Activated T-helper 1 cell treated with Interleukin-2 at 50 U/mL for 16 hours (primary cell): ENCODE measurements at places on chromosomes 6 and 20.

GRCh38 chr6:36050305-36050704 is 22.7 kb downstream of the MAPK14 start:
- DNase-seq: no peak

DNA sequence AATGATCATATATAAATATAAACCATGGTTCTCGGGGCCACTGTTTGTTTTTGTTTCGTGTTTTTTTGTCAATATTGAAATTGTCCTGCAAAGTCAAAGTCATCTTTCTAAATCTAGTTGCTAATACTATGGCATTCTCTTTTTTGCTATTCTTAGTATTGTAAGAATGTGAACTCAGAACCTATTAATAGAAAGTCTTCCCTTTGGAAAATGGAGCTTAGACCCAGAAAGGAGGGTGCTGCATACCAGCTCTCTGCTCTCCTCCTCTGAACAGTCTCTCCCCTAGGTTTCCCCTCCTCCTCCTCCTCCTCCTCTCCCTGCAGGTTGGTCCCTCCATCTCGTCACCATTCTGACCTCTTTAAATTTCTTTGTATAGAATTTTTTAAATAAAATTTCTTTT is 150.4 kb upstream of the CCN2 start:
- DNase-seq: no peak

- no peak for DNase-seq
Observed at GRCh38 chr6:163501439-163501838, 86.9 kb downstream of the QKI start.

DNA sequence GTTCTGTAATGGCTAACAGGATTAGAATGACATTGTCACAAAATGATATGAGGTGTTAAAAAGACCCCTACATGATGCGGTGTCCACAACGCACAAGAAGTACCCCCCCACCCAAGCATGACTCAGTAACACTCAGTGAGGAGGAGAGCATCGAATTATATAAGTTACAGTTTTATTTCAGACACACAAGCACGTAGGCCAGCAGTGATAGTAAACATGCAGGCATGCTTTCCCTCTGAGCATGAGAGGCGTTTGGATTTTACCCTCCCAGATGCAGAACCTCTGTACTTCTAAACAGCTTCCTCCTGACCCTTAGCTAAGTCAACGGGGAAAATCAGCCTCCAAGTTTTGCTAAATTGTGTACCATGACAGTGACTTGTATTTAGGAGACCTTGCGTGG is 23.9 kb downstream of the GNAS start:
- DNase-seq: no peak

DNA sequence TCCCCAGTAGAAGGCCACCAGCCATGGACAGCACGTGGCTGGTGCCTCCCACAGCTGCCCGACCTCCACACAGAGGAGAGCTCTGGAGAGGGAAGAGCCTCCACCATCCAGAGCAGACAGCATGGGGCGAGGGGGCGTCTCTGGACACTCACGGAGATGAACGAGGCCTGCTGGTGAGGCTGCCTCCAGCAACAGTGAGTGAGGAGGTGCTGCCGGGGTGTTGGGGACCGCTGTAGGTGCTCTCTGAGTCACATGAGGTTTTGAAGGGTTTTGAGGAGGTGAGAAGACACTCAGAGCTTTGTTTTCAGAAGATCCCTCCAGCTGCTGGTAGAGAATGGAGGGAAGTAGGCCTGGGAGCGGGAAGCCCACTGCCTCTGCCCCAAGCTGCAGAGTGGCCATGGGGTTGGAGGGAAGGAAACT is 65.6 kb downstream of the THBS2 start:
- no peak for DNase-seq

DNA sequence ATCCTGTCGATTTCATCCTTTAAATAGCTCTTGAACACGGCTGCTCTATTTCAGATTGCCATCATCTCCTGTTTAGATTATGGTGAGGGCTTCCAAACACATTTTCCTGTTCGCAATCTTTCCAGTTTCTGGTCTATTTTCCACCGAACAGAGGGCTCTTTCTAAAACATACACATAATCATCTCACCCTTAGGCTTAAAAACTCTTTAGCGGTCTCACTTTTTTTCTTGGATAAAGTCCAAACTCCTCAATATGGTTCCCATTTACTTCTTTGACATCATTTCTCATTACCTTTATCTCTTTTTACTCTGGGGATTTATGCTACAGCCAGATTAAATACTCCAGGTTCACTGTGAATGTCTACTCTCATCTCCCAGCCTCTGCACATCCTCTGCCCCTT is 103.4 kb upstream of the STMND1 start:
- no peak for DNase-seq

GRCh38 chr20:46423882-46424482 is 17.6 kb upstream of the ELMO2 start:
- no peak for DNase-seq

GRCh38 chr6:90442366-90442765 is 144.5 kb downstream of the MAP3K7 start:
- no peak for DNase-seq

- no peak for DNase-seq
Observed at GRCh38 chr20:37352608-37352980, 6.7 kb downstream of the SRC start.

DNA sequence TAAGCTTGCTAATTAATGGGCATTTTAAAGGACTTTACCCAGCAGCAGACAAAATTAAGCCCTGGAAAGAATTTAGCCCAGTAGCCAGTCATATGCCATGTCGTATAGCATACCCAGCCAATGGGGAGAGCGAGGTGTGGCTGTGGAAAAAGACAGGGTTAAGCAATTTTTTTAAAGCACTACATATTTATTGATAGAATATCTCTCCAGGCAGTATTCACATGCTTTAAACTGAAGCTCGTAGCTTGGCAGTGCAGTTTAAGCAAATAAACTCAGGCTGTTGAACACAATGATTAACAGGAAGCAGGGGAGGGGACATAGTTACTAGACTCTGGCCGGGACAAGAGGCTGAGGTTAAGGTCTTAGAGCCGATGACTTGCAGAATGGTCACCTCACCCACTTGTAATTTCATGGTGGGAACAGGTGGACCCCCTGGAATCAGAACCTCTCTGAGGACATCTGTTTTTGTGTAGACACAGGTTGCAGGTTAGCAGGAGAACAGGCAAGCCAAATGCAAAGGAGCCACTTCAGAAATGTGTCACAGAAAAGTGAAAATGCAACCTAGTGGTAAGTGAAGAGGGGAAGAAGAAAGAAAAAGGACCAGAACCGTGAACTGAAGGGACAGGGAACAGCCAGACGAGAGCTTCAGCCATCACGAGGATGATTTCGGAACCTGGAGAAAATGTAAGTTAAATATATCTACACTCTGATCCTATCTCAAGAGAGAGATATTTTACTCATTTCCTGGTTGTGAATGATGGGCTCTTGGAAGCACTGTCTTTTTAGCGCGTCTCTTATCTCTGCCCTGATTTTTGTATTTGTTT is 7.2 kb downstream of the GCNT2 start:
- DNase-seq: no peak

DNA sequence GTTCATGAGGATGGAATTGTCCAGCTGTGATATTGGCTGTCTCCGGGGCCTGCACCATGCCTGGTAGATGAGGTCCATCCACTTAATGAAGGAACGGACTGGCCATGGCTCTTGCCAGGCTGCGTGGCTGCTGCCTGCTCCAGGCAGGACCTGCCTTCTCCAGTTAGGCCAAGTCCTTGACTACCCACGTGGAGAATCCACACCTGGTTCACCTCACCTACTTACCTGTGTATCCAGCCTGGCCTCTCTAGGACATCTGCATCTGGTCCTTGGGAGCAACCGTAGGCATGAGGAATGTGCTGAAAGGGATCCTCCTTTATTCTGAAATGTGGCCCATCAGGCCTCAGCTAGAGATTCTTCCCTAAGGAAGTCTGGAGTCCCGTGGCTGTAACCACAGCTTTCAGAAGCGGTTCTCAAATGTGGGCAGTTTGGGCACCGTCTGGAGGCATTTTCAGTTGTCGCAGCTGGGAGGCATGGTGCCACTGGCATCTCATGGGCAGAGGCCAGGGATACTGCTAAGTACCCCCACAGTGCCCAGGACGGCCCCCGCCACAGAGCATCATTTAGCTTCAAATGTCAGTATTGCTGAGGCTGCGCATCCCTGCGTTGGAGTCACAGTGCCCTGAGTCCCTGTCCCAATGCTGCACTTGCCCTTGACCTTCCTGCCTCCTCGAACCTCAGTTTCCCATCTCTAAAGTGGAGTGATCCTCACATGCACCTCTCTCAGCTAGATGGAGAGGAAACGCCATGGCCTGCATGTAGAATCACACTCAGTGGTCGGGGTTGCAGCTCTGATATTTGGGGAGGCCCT is 67.5 kb downstream of the PHACTR3 start:
- DNase-seq: no peak

DNA sequence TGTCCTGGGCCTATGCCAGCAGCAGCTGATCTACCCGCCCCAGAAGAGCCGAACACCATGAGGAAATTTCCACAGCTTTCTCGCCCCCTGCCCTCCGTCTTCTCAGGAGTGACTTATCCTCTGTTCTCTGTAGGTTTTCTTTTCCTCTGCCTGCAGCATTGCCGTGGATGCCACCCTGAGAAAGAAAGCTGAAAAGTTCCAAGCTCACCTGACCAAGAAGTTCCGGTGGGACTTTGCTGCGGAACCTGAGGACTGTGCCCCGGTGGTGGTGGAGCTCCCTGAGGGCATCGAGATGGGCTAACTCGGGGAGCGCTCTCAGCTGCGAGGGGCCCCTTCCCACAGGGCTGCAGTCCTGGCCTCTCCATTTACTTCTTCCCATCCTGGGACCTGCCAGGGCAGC is 19.2 kb downstream of the AAR2 start:
- DNase-seq: no peak

GRCh38 chr6:15682965-15683822 is 20.4 kb upstream of the DTNBP1 start:
- no peak for DNase-seq

DNA sequence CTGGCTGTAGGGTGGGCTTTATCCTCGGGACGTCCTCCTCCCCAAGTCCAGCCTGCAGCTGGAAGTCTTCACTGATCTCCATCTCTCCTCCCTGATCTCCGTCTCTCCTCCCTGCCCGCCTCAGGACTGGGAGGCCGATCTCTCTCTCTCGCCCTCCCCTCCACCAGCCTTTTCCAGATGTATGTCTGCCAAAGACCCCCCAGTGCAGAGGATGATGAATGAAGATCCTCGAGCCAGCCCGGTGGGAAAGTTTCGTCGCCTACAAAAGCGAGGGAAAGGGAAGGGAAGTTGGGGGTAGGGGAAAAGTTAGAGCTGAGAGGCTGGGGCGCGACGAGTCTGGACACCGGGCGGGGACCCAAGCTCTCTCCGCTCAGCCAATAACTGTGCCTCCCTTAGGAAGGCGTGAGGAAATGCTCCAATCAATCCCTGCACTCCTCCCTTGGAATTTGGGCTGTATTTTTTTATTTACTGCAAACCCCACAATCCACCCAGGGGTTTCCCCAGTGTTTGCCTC is 595 bp upstream of the SRF start:
- DNase-seq: no peak

DNA sequence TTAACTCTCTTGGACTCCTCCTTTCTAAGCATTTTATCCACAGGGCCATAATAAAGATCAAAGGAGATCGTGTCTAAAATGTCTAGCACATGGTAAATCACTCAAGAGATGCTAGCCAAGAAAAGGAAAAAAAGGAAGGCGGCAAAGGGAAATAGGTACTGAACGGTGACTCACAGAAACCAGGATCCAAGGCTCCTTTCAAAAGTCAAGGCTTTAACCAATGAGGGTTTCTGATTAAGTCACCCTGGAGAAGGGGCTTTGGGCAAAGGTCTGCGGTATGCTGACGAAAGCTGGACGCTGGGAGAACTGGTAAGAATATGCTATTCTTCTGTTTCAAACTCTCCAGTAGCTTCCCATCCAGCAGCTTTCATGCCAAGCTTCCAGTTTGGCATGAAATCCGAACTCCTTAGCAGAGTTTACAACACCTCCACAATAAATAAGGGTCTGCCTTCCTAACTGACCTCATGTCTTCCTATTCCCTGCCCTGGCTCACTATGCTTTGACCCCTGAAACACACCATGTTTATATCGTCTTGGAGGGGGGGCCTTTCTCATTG is 1.0 kb downstream of the TOMM34 start:
- DNase-seq: no peak

DNA sequence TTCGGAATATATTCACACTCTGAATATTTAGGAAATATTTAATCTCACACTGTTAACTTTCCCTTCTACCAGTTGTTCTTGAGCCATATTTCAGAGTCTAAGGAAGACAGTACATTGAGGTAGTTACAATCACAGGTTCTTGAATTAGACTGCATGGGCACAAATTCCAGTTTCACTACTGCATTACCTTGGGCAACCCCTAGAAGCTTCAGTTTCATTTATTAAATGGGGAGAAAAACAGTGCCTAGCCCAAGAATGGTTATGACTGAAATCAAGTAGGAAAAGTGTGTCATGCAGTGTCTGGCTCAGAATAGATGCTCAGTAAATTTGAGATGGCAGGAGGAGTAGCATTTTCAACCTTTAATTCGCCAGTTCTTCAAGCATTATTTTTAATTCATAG is 124.5 kb upstream of the SAMD5 start:
- DNase-seq: no peak

DNA sequence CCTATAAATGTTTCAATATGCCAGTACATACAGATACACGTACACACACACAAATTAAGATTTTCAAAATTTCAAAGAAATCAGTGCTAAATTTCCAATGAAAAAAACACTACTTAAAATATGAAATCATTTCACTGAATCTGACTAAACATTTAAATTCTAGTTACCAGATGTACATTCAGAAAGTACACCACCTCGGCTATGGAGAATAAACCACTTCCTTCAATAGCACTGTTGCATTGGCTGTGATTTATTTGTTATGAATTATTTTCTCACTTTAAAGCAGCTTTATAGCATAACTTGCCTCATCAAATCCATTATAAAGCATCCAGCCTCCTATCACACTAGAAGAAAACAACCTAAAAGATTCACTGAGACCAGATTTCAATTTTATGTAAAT is 36.6 kb downstream of the HBS1L start:
- no peak for DNase-seq

GRCh38 chr6:105994591-105995390 is 91.3 kb upstream of the PRDM1 start:
- peak; percentile 21 for DNase-seq

DNA sequence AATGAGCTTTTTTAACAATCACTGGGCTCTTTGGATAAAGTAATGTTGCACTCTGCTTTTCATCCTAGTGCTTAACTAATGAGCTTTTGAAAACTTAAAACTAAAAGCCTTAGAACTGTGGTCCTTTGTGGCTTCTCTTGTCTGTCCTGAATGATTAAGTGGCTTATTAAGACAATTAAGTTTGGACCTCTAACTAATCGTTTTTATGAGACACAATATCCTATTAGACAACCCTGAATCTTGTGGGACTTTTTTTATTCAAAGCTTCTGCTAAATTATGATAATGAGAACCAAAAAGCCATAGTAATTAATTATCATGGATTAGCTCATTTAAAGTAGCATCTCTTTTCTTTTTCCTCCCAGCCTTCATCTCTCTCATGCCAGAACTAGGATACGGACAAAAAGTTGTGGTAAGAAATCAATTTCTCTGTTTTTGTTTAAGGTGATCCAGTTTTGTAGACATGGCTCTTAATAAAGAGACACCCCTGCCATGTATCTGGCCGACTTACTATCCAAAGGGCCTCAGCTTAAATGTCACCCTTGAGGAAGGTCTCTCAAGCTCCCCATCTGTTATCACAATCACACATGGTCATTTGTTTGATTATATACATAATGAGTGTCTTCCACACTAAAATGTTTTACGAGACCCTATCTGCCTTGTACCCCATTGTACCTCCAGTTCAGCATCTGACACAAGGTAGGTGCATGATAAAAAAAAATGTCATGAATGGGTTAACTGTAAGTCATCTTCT is 384.4 kb upstream of the IRAK1BP1 start:
- no peak for DNase-seq

- no peak for DNase-seq
Observed at GRCh38 chr6:42618105-42618504, 54.3 kb downstream of the UBR2 start.

- DNase-seq: no peak
Observed at GRCh38 chr6:108578595-108579327, 18.0 kb downstream of the FOXO3 start.
